NCI-H345 (cell line): ENCODE measurements at places on chromosomes 7 and 10.

GRCh38 chr7:33310546-33310945 is 181.2 kb downstream of the BBS9 start:
- DNase-seq: no peak

DNA sequence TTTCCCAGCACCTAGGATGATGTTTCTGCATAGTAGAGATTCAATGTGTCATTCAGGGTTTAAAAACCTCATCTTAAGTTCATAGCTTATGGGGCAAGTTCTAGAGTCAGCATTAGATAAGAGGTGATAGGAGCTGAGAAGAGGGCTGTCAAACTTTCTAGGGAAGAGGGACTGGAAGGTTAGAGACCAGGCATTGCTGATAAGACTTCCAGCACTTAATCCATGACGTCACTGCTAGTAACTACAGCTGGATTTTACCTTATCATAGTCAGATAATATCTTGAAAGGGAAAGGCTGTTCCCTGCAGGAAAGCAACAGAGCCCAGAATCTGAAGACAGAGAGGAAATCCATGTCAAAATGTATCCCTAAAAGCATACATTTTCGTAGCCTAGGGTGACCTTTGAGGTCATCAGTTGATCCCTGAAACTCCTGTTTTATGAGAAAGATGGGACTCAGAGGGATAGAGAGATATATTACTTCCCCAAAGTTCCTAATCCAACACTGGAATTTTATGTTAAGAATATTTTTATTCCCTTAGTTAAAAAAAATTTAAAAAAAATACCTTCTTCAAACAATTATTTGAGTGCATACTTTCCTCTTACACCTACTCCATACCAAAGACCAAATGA is 3.3 kb upstream of the CPED1 start:
- DNase-seq: no peak

GRCh38 chr7:40996233-40996677 is 706.6 kb downstream of the INHBA start:
- no peak for DNase-seq

GRCh38 chr7:149449897-149450296 is 11.0 kb downstream of the ZNF777 start:
- no peak for DNase-seq

- DNase-seq: no peak
Measured at GRCh38 chr10:72311667-72312066, 37.9 kb downstream of the DDIT4 start.

GRCh38 chr7:76428868-76429805 is 4.4 kb downstream of the ZP3 start:
- DNase-seq: no peak

GRCh38 chr7:12220389-12221046 is 9.4 kb downstream of the TMEM106B start:
- DNase-seq: peak; percentile 13

- no peak for DNase-seq
Measured at GRCh38 chr7:114365791-114366190, 48.8 kb upstream of the FOXP2 start.

GRCh38 chr7:22720791-22721786 is 5.9 kb upstream of the IL6 start:
- DNase-seq: no peak

DNA sequence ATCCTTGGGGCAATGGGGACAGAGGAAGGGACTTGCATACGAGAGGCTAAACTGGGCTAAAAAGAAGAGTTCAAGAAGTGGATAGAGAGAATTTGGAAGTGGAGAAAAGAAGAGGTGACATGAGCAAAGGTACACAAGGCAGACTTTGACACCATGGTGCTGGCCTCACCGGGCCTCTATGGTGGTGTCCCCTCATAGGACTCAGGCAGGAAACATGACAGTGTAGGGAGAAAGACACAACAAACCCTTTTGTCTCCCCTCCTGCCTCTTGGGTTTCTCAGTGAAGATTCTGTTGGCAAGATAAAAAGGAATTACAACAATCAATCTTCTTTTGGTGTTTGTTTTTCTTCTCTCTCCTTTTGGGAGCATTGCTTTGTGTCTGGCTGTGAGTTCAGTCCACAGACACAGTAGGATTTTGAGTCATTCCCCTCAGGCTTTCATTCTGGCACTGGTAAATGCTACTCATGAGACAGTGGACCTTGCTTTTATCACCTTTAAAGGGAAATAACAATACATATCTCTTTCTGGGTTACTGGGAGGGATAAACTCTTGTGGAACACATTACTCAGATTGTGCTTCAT is 827.7 kb downstream of the TNS3 start:
- DNase-seq: no peak

DNA sequence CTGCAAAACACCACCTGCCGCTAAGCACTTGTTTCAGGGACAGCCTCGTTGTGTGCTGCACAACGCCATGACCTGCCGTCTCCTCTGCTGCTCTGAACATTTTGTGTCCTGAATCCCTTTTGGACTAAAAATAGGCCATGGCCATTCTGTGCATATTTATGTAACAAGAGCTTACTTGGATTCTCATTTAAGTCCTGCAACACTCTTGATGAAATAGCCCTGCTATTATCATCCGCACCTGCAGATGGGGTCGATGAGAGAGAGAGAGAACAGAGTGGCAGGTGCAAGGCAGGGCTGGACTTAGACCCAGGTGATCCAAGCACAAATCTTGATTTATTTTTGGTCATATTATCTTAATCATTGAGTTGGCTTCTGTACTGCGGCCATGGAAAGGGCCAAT is 121.2 kb upstream of the PRKCQ start:
- DNase-seq: no peak

DNA sequence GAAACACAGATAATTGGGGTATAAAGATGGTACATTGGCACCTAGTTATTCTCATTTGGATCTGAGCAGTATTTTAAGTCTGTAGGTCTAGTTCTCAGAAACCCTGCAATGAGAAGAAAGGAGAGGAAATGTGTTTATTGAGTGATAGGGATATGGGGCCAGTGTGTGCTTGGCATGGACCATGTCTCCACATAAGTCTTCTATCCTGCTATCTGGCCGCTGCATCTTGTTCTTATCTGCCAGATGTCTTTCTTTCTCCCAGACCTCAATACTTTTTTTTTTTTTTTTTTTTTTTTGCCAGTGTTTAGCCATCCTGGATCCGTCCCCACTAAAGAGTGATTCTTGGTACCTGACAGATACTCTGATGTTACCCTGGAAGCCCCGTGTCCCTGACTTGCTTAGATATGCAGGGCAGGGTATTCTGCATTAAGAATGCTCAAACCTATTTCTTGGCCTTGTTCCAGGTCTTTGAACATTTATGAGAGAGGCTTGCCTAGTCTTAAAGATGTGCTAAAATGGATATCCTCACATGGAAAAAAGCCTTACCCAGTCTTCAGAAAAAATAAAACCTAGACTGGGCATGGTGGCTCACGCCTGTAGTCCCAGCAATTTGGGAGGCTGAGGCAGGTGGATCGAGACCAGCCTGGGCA is 10.0 kb downstream of the MTURN start:
- no peak for DNase-seq

GRCh38 chr7:156074982-156075615 is 262.8 kb upstream of the SHH start:
- no peak for DNase-seq

GRCh38 chr10:119667562-119668328 is 16.6 kb downstream of the BAG3 start:
- DNase-seq: peak; percentile 85

GRCh38 chr7:13541326-13541725 is 448.1 kb downstream of the ETV1 start:
- DNase-seq: no peak

DNA sequence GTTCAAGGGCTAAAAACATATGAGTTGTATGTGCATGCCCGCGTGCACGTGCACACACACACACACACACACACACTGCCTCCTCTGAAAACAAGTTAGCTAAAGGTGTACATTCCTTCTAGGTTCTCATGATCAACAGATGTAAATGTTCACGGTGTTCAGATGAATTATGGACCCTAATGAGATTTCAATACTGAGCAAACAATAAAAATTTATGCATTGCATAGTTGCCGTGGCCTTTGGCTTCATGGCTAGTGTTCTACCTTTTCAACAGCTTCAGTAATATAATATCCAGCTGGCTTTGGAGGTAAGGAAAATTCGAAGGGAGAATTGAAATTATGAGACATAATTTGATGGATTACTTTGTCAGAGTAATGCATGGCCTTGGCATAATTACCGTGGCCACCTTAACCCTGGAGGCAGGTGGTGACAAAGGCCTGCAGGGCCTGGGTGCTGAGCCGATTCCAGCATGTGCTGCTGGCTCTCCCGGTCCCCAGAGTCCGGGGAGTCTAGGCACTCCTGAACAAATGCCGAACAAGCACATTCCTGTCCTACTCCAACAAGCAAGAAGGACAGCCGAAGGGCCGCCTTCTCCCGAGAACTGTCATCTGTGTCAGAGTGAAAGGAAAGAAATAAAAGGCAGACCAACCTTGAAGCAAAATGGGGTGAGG is 166.6 kb upstream of the TCF7L2 start:
- peak; percentile 4 for DNase-seq

- DNase-seq: no peak
Measured at GRCh38 chr7:1916601-1916970, 246.5 kb downstream of the ELFN1 start.

DNA sequence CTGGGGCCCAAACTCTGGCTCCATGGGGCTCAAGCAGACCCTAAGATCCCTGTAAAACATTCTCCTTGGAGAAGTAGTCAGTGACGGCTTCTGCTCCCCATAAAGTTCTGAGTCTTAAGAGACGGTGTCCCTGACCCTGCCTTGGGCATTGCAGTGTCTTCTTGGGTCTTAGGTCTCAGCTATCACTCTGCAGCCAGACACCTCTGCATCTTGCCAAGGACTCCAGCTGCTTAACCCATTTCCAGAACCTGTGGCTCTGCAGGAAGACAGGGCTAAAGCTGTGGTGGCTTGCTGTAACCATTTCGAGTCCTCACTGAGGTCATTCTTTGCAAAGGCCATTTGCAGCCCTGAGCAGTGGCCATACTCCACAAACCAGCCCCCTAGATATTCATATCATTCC is 337.1 kb upstream of the ZMIZ1 start:
- DNase-seq: no peak

GRCh38 chr10:120749072-120749471 is 102.1 kb upstream of the WDR11 start:
- no peak for DNase-seq

- DNase-seq: no peak
Measured at GRCh38 chr7:66921918-66922486, 977 bp downstream of the TMEM248 start.

DNA sequence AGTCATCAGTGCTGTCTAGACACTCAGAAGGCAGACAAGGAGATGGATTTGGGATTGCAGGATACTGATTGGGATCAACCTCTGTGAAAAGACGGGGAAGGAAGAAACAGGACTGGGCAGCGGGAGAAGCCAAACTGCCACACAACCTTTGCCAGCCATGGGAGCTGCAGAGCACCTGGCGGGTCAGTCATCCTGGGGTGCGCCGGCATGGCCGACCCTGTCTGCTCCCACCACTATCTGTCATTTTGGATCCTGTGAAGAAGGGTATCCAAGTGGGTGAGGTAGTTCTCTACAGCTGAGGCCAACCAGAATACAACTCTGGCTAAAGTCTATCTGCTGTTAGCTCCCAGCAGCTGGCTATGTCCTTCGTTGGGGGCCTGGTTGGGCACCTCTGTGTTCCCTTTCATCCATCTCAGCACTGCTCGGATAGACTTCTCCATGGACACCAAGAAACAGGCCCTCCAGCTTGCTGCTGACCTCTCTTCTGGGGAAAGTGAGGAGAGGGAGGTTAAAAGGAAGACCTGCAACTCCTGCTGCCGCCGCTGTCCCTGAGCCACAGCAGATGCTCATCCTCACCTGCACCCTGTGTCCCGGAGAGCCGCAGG is 11.7 kb upstream of the RBM17 start:
- no peak for DNase-seq

DNA sequence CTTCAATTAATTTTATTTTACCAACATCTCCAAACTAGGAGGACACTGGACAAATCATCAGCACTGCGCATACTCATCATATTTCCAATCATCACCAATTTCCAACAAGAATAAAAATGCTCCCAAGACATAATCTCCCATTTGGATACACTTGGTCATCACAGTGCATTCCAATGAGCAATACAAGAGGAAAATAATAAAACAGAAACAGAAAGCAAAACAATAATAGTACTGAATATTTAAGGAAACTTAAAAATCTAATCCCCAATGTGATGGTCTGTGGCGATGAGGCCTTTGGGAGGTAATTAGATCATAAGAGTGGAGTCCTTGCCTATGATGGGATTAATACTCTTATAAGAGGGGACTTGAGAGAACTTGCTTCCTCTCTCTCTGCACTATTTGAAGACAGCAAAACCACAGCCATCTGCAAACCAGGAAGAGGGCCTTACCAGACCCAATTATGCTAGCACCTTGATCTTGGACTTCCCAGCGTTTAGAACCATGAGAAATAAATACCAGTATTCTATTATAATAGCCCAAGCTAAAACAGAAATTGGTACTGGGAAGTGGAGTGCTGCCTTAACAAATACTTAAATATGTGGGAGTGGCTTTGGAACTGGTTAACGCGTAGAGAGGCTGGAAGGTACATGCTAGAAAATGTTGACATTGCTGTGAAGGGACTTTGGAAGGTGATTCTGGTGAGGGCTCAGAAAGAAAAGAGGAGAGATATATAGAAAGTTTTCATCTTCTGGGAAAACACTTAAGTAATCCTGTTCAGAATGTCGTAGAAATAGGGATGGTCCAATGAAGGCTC is 91.5 kb downstream of the JAZF1 start:
- DNase-seq: no peak

DNA sequence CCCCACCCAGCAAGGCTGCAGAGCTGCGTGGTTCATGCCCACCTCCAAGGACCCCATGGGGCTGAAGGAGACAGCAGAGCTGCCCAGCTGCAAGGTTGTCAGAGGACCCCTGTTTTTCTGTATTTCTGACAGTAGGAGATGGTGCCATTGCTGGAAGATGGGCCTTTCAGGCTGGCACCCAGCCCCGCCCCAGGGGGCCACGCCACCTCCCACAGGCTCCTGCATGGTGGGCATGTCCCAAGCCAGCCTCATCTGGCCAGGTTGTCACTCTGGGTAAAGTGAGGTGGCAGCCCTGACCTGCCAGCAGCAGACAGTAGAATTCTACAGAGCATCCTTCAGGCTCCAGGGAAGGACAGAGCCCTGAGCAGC is 75.5 kb upstream of the RET start:
- DNase-seq: no peak

GRCh38 chr7:37971491-37971890 is 51.1 kb downstream of the EPDR1 start:
- DNase-seq: no peak

GRCh38 chr10:99360934-99361333 is 31.8 kb downstream of the CNNM1 start:
- no peak for DNase-seq
